ENCODE measurements at places on chromosomes 6 and 20.

DNA sequence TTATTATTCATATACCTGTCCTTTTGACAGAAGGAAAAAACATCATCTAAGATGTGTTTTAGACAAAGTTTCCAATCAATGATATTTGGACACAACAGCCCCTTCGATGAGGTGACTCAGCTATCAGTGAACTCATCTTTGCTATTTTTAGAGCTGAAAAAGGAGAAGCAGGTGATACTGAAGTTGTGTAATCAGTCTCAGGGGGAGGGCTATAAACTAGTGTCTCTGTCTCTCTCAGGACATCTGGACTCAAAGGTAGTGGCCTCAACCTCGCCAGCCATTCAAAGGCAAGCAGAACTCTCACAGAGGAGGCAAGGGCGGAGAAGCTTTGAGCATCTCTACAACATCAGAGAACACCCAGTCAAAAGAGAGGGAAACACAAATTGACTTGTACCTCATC, 135.4 kb downstream of the BFSP1 start:
- DNase-seq = no peak

DNA sequence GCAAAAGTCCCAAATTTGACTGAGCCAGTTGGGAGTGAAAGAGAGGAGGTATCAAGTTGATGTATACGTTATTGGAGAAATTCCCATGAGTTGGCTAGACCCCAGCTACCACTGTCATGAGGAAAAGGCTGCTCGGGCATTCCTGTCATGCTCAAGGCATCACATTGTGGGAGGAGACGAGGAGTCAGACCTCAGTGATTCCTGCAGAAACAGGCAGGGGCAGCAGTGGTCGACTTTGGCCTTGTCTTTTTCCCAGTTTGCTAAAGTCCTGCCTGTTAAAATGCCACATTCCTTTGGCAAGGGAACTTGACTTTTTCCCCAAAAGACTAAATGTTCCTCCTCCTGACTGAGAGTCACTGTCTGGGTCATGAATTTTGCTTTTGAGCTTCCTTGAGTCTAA, 295.5 kb upstream of the HS3ST5 start:
- no peak for DNase-seq

DNA sequence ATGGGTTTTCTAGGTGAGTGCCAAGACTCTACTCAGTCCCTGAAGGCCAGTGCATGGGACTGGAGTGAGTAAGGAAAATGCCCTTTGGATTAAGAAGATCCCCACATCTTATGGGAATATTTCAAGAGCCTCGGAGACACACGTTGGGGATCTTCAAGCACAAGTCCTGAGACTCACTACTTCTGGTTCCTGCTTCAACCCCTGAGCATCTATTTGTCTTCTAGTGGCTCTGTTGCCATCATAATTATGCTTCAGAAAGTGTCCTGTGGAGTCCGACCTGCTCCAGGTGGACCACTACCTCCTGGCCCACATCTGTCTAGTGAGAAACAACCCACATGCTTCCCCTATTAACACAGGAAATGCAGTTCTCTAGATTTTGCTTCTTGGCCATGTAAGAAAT, at the start of gene OR5V1:
Gene OR5V1, minus strand, starts transcription at position 101 of the 400 bp plus-strand sequence. CDS start 12,670 bp downstream, outside the sequence.
- no peak for DNase-seq

DNA sequence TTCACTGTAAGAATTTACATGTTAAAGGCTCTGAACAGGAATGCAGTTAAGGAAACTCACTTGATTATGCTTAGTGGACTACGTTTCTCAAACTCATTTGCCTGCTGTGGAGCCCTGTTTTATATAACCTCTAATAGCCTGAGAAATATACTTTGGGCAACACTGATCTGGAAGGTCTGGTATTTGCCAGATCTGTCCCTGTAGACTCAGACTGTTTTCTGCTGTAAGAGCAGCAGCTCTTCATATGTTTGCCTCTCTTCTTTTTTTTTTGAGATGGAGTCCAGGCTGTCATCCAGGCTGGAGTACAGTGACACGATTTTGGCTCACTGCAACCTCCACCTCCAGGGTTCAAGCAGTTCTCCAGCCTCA, 10.1 kb downstream of the TTPAL start:
- DNase-seq = no peak

Measured in stimulated activated CD8-positive, alpha-beta memory T cell treated with anti-CD3 and anti-CD28 coated beads, Interleukin-15, amount 100 ng/mL, for 1 hour (primary cell).